ENCODE measurements at places on chromosomes 12 and 14.
A peak's percentile ranks its signal among the peaks of the same experiment; 100 is the strongest.

- DNase-seq, result peak; percentile 54
Observed at GRCh38 chr14:31207755-31208545, at the start of gene HECTD1. HECTD1 (minus strand) TSS chr14:31207793; CDS start chr14:31205936, 1,857 bp downstream.

DNA sequence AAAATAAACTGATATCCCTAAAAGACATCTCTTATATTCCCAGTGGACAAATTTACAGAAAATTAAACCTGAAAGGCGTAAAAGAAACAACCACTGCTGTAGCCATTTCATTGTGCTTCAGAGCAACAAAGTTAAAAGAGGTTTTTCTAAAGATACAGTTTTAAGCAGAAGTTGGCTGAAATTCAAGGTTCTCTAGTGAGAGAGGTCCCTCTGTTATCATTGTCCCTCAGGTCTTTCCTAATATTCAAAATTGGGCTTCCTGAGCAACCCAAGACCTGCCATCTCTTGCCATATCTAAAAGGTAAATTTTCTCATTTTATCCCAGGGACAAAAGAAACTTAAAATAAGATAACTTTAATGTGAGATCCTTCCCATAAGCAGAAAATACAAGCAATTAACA lies 10.7 kb upstream of the SOS2 start:
- no peak for DNase-seq

GRCh38 chr12:2851931-2852330 lies 4.9 kb downstream of the TEX52 start:
- DNase-seq, result no peak

DNA sequence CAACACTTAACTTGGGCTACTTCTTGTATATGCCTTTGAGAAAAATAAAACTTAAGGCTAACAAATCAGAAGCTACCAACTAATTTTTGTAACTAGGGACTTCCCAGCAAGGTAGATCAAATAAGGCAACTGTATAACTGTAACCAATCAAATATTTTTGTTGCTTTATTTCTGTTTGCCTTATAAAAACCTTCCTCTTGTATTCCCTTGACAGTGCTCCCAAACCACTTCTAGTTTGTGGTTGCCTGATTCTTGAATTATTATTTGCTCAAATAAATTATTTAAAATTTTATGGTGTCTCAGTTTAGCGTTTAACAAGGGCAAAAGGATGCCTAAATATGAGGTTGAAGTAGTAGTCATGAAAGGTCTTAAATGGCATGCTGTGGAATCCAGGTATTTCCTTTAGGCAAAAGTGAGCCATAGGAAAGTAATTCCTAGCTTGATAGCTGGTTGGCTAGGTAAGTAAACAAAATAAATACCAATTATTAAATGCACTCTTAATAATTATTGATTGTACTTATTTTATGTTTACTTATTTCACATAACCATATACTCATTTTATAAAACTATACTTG lies 632.6 kb downstream of the RPL10L start:
- DNase-seq, result no peak

GRCh38 chr12:27780612-27781408 lies 774 bp upstream of the MANSC4 start:
- no peak for DNase-seq

GRCh38 chr12:96094201-96094600 lies 58.8 kb upstream of the LTA4H start:
- DNase-seq, result no peak

GRCh38 chr12:113612076-113612728 lies 140.5 kb upstream of the LHX5 start:
- no peak for DNase-seq

DNA sequence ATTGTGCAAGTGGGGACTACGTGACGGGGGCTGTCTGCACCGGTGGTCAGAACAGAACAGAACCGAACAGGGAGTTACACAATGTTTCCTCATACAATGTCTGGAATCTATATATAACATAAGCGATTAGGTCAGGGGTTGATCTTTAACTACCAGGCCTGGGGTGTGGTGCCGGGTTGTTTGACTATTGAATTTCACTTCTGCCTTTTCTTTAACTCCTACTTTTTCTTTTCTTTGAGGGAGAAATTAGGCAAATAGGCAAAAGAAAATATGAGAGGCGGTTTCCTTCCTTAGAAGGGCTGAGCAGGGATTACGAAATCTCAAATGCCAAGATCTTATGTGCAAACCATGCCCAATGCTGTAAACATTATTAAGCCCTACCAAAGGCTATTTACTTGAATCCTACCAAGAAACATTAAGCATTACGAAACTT lies 140.3 kb downstream of the SLC38A6 start:
- DNase-seq, result no peak

GRCh38 chr12:67918441-67918840 lies 70.8 kb upstream of the IFNG-AS1 start:
- DNase-seq, result no peak

GRCh38 chr14:66234411-66234810 lies 251.8 kb upstream of the CCDC196 start:
- no peak for DNase-seq

DNA sequence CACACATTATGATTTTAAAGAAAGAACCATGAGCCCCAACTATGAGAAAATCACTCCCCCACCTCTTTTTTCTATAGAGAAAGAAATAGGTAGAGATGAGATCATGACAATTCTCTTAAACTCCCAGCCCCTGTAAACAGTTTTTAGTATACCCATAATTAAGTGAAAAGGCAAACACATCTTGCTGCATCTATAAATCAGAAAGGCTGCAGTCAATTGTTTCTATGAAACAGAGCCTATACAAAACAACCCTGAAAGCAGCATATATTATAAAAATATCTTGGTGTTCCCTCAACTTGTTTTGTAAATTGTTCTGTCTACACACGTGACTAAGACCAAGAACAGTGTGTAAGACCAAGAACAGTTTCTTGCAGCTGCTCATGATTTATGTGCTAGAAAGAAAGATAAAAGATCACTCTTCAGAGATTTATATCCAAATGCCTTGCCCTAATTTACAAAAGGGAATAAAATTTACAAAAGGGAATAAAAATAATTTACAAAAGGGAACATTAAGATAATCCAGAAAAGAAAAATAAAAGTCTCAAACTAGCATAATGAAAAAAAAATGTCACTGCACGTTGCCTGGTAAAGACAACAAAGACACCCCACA lies 4.8 kb downstream of the KITLG start:
- no peak for DNase-seq

- no peak for DNase-seq
Observed at GRCh38 chr12:28164644-28165275, 25.5 kb upstream of the CCDC91 start.

DNA sequence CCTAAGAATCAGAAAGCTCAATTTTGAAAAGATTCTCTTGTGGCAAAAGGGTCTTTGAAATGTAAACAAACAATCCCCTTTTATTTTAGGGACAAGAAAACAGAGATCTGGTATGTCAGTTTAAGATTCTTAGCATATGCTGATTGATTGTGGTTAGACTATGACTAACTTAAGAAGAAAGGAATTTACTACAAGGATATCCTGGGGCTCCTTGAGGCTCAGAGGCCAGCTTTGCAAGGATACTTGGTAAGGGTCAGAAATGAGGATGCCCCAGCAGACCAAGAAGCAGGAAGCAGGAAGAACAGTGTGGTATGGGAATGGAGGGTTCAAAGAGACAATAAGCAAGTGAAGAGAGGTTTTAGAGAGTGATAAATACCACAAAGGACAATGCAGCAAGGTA lies 474.6 kb downstream of the ETNK1 start:
- no peak for DNase-seq

GRCh38 chr14:68397371-68397811 lies 395.5 kb downstream of the ZFP36L1 start:
- DNase-seq, result no peak

- no peak for DNase-seq
Observed at GRCh38 chr12:97417568-97418218, 44.9 kb upstream of the RMST start.

GRCh38 chr12:51961834-51962233 lies 10.3 kb downstream of the ACVR1B start:
- no peak for DNase-seq

DNA sequence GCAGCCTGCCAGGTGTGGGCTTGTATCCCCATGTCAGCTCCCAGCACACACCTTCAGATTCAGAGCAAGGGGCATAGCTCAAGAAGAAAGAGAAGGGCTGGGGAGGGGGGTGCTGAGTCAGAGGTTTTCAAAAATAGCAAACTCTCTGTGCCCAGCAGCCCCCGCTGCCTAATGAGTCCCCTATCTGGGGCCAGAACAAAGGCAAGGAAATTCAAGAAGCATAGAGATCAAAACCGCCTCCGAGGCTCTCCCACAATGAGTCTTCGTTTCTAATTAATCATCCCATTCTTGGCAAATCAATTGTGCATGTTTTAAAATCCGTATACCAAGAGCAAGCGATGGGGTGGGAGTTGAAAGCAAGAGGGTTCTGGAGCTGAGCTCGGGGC lies 19.5 kb upstream of the CMKLR1 start:
- DNase-seq, result no peak

DNA sequence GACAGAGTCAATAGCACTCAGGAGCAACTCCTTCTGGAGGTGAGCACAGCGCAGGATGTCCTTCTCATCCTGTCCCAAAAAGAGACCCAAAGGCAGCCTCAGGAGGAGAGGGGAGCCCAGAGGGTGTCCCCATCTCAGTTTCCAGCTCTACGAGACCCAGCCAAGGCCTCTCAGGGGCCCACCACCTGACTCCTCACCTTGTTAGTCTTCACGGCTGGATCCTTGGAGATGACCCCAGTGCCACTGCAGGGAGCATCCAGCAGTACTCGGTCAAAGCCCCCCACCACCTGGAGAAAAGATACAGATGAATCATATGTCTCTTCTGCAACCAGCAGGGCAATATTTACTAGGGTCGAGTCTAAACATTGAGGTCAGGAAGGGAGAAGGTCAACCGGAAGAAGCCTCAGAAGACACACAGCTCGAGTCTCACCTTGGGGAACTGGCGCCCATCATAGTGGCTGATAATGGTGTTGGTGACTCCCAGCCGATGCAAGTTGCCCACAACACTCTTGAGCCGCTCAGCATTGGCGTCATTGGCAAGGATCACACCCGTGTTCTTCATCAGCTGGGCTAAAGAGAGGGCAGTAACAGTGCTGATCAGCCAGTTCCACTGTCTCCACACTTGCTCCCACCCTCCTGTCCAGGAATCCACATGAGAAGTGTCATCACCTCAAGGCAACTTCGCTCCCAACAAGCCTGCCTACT lies 4.8 kb upstream of the IFFO1 start:
- no peak for DNase-seq

DNA sequence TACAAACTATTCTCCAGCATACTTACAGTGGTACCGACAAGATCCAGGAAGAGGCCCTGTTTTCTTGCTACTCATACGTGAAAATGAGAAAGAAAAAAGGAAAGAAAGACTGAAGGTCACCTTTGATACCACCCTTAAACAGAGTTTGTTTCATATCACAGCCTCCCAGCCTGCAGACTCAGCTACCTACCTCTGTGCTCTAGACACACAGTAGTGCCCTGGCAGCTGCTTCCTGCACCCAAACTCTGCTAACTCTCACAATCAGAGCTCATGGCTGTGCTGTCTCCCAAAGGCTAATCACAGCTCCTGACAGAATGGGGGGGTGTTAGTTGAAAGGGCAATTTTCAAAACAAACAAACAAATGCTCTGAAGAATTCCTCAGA lies 95.2 kb upstream of the OR4E1 start:
- DNase-seq, result no peak

GRCh38 chr12:53963005-53963404 lies 8.3 kb downstream of the HOXC12 start:
- no peak for DNase-seq

- no peak for DNase-seq
Observed at GRCh38 chr12:124698211-124698997, 131.0 kb upstream of the NCOR2 start.

GRCh38 chr12:94263905-94264561 lies 115.7 kb downstream of the PLXNC1 start:
- DNase-seq, result peak; percentile 21

DNA sequence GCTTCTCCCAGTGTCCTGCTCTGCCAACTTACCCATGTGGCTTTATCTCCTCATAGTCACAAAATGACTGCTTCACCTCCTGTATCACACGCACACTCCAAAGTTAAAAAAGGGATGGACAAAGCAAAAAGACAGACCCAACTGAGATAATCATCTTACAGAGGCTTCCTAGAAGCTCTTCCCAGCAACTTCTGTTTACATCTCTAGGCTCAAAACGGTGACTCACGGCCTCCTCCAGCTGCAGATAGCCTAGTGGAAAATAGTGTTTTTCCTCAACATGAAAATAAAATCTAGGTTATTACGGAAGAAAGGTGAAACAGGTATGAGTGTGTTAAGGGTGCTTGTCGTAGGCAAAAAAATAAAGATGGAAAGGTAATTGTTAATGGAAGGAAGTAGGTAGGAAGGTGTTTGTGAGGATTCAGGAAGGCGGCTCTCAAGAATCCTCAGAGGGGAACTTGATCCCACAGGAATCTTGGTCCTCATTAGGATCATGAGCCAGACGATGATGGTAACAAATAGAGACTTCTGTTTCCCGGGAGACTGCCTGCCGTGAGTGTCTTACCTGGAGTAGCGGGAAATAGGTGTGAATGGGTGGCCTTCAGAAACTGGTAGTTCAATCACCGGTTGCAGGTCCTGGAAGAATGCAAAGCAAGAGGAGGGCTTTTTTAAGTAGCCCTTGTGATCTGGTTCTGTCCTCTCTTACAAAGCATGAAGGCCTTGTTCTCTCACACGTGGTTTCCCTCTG lies 487.5 kb upstream of the TMEM132C start:
- DNase-seq, result no peak

DNA sequence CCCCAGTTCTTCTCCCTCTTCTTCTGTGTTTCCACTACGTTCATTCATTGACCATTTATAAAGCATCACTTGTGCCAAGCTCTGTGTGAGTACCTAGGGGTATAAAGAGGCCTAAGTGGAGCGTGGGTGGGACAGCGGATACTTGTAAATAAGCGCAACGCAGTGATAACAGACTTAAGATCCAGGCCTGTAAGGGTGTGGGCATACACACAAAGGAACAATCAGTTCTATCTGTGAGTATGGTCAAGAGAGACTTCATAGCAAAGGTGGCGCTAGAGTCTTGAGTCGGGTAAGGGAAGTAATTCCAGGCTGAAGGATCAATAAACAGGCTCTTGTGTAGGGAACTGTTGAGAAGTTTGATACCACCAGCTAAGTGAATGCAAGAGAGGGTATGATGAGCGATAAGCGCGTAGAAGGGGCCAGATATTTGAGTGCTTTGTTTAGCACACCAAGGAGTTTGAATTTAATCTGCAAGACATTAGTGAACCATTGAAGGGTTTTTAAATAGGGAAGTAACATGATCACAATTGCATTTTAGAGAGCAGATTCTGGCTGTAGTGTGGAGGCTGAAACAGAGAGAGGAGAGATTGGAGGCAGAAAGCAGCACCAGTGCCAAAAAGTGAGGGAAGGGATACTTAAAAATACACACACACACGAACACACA lies 1.0 kb upstream of the GXYLT1 start:
- DNase-seq, result no peak

GRCh38 chr14:97233319-97233985 lies 436.3 kb downstream of the VRK1 start:
- DNase-seq, result no peak

DNA sequence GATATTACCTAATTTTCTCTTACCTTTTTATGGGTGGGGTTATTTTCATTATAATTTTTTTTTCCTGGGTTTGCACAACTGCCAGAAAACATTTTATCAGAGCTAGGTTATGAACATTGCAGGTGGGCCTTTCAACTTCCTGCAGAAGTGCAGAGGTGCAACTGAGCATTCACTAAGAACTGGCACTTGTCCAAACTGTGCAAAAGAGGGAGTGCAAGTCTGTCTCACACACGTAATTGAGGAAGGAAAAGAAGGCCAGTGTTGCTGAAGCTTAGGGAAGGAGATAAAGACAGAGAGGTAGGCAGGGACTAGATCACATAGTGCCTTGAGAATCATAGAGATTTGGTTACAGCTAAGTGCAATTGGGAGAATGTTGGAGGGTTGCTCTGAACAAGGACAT lies 14.1 kb upstream of the AMN1 start:
- DNase-seq, result no peak
